M059J (cell line): ENCODE measurements at places on chromosomes 6 and 20.

DNA sequence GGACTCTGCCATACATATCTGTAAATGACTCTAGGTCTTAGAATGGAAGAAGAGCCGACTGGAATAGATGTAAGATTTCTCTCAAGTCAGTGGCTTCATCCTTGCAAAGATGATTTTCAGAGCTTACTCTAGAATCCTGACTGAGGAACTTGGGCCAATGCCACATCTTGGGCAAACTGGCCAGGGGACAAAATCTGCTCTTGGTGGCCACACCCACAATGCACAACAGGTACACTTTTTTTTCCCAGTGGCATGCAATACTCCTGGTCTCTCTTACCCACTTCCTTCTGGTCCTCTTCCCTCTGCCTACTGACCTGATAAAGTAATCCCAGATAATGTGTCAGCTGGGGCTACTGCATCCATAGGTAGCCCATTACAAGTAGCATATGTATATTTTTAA, 13.4 kb downstream of the CLIC5 start:
- no peak for DNase-seq

- no peak for DNase-seq
Observed at GRCh38 chr20:54342258-54342920, 133.0 kb upstream of the DOK5 start.

- no peak for DNase-seq
Observed at GRCh38 chr6:142361779-142362750, 60.3 kb downstream of the ADGRG6 start.

DNA sequence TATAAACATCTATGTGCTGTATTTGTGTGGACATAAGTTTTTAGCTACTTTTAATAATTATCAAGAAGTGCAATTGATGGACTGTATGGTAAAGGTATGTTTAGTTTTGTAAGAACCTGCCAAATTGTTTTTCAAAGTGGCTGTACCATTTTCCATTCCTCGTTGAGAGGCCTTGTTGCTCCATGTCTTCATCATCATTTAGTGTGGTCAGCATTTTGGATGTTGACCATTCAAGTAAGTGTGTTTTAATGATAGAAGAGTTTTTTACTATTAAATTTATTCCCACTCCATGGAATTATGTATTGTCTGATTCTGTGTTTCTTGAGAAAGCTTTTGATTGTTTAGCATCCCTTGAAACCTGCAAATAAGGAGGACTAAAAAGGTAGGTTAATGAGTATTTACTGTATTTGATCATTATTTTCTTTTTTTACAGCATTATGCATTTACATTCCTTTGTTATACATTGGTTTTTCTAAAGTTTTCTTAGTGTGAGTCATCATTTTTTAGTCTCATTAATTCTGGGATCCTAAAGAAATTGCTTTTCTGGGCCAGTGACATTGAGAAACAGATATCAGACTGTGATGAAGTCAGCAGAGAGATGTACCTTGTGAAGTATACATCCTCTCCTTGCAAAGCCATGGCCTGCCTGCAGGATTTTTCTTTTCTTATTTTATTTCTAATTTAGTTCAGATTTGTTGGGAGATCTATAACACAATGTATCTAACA, 312.8 kb upstream of the PTCHD4 start:
- peak; percentile 40 for DNase-seq

- DNase-seq, result no peak
Observed at GRCh38 chr20:44068316-44069201, 118.4 kb downstream of the JPH2 start.

GRCh38 chr6:111951497-111952085, 78.3 kb upstream of the FYN start:
- DNase-seq, result no peak

- peak; percentile 68 for DNase-seq
Observed at GRCh38 chr6:133187657-133188453, 53.3 kb upstream of the EYA4 start.

GRCh38 chr6:137490961-137491360, 3.2 kb downstream of the OLIG3 start:
- no peak for DNase-seq

GRCh38 chr6:26195376-26195923, 108.2 kb downstream of the HFE start:
- DNase-seq, result peak; percentile 97

- DNase-seq, result no peak
Observed at GRCh38 chr6:42431356-42431755, 20.4 kb downstream of the TRERF1 start.

DNA sequence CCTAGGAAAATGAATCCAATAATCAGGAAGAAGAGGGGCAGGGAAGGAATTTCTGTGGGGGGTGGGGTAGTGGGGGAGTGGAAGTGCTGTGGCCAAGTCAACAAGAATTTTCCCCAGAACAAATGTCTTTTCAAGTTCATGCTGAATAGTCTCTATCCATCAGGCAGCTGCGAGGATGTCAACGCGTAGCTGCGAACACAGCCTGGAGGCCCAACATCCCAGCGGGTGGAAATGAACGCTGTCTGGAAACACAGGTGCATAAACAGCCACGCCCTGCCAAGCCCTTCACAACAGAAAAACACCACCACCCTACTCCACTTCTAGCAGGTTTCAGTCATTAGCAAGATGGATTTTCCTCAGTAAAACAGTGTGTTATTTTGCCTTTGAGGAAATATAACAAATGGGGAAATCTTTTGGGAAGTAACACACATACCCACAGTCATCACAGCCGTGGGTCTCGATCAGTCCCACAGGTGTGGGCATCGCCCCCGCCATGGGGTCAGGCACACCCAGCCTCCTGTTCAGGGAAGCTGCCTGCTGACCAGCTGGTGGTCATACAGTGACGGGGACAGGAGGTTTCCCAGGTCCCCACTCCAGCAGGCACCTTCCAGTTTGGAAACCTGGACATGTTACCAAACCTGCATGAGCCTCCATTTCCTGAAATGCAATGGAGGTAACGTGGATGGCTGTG, 112.1 kb upstream of the THBS2 start:
- DNase-seq, result no peak

- DNase-seq, result peak; percentile 26
Observed at GRCh38 chr6:170152124-170152926, 138.6 kb downstream of the DLL1 start.

- DNase-seq, result no peak
Observed at GRCh38 chr6:137181891-137182653, 8.6 kb upstream of the IL22RA2 start.

DNA sequence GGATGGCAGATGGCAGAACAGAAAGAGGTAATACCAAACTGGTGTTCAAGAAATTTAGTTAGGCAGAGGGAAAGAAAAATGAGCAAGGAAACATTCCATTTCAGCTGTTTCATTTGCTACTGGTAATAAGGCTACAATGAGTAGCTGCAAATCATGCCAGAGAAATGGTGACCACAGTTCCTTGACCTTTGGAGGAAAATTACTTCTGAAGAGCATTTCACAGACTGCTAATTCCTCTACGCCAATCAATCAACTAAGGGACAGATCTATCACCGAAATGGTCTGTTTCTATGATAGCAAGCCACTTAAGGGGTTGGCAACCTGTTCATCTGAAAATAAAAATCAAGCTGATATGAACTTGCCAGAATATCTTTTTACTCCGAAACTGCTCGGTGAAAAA, 119.5 kb downstream of the PTPRK start:
- DNase-seq, result peak; percentile 30

DNA sequence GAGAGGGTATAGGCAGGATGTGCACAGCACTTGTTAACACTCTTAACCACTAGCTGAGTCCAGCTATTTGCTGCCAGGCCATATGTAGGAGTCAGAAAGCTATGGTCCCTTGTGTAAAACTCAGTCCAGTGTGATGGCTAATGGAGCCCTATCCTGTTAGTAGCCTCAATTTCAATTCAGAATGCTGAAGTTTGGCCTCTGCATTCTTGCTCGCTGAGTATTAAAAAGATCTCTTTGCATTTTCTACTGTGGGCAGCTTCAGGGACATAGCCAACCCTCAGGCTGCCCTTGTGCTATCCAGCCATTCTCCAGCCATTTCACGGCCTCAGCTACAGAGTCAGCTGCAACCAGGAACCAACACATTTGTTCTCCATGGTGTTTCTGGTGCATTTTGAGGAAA, 92.5 kb downstream of the SPTLC3 start:
- peak; percentile 34 for DNase-seq

GRCh38 chr6:157994125-157994795, 12.6 kb downstream of the SYNJ2 start:
- DNase-seq, result no peak

DNA sequence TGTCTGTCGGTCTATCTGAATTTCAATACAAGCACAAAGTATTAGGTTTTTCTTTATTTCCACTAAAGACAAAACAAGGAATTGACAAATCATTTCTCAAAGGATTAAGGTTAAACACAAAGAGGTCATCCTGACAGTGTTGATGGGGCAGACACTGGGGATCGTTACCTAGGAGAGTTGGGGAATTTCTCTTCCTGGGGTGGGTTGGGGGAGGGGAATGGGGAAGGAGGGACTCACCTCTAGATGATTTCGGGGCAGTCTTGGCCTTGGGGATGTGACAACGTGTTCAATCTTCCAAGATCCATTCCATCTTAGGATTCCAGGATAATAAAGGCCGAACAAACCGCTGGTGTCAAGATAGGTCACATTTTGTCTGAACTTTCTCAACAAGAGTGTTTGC, 35.4 kb upstream of the FOXA2 start:
- DNase-seq, result no peak

- DNase-seq, result peak; percentile 77
Observed at GRCh38 chr20:46088409-46089166, 1.2 kb downstream of the NCOA5 start.

DNA sequence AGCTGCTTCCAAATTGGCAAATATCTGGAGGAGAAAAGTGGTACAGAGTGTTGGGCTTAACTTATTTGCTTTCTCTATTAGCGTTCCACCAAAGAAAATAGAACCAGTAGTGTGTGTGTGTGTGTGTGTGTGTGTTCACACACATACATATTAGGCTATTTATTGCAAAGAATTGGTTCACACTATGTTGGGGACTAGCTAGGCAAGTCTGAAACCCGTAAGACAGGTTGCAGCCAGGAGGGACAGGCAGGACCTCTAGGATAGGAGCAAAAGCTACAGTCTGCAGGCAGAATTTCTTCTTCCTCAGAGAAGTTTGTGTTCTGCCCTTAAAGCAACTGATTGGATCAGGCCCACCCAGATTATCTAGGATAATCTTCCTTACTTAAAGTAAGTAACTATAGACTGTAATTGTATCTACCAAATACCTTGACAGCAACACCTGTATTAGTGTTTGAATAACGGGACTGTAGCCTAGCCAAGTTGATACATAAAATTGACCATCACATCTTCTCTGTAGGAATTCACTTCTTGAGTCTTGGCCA, 12.8 kb downstream of the KCTD20 start:
- no peak for DNase-seq

DNA sequence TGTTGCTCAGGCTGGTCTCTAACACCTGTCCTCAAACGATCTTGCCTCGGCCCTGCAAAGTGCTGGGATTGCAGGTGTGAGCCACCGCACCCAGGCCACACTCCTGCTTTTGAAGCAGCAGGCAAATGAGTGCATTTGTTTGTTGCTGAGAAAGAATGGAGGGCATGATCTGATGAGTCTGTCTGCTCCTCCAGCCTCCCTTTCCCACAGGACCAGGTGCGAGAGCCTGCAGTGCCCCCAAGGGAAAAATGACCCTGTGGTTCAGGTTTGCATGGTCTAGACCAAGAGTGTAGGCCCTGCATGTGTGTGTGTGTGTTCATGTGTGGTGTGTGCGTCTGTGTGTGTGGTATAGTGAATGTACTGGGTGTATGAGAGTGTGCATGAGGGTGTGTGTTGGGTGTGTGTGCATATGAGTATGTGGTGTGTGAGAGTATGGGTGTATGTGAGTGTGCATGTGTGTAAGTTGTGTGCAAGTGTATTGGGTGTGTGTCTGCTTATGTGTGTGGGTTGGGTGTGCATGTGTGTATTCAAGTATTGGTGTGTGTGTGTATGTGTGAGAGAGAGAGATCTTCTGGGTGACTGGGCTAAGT, 22.8 kb upstream of the FOXC1 start:
- no peak for DNase-seq

GRCh38 chr6:5665173-5665572, 341.6 kb downstream of the NRN1 start:
- no peak for DNase-seq

DNA sequence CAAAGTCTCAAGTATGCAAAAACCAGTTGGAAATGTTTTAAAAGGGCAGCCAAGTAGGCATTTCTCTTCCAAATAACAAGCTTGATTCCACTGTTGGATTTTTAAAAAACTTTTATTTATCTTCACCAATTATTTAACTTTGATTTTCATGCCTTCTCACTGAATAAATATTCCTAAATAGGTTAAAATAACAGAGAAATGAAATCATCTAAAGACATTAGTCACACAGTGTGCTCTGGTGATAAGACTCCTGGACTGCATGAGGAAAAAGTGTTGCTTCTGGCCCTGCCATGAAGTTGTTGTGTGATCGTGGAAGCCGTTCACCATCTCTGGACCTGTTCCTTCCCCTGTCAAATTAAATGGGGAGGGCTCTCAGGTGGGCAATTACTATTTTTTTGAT, 33.8 kb upstream of the IGF2R start:
- peak; percentile 38 for DNase-seq

DNA sequence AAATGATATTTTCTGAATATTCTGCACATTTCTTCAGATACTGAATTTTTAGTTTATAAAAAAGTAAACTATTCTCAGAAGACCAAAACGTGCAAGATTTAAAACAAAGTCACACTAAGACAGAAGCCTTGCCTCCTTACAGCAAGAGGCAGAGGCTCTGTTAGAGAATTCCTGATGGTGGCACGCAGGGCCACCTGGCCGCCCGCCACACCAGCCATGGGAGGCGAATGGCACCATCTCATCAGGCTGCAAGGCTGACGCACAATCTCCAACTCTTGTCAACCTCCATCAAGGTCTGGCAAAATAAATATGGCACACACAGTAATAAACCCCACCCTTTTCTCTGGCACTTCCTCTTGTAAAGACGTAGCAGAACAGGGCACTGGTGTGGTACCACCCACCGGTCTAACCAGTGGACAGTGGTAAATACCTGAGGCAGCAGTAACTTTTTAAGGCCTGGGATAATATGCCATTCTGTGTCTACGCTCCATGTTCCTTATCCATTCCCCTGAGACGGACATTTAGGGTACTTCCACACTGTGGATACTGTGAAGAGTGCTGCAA, 111.4 kb downstream of the WDR27 start:
- DNase-seq, result no peak

DNA sequence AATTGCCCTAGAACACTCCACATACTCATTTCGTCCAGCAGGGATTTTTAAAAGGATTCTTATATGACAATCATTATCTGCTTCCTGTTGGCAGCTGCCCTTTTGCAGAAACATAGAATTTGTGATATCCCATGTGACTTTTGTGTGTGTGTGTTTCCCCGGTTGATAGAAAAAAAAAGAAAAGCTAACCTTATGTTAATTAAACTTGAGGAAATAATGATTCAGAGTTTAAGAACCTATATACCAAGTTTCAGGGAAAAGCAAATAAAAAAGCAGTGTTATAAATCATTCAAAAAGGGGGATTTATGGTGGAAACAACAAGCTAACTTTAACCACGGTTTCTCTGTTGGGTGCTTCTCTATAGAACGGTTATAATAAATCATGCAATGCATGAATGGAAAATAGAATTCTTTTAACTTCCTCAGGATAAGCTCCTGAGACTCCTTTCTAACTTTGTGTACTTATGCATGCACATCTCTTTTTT, 826.9 kb upstream of the EYS start:
- peak; percentile 5 for DNase-seq

- DNase-seq, result peak; percentile 94
Observed at GRCh38 chr6:8180327-8181159, 78.2 kb upstream of the EEF1E1 start.
